Activated CD8-positive, alpha-beta memory T cell treated with anti-CD3 and anti-CD28 coated beads for 1 hour (primary cell): ENCODE measurements at places on chromosomes 3 and 15.

DNA sequence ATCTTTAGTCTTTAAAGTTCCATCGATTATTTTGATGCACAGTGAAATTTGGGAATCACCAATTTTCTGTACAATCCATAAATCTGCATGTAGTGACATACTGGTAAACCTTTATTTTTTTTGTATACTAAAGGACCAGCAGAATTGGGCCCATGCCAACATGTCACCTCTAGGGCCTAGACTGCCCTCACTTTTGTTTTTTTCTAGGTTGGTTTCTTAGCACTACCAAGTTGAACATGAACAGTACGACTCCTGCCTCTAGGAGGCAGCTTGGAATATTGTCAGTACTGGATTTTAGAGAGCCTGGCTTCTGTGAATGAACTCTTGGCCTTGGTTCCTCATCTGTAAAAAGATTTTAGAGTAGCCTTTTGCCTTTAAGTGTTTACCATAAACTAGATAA lies 32.3 kb downstream of the NKIRAS1 start:
- DNase-seq, result no peak

DNA sequence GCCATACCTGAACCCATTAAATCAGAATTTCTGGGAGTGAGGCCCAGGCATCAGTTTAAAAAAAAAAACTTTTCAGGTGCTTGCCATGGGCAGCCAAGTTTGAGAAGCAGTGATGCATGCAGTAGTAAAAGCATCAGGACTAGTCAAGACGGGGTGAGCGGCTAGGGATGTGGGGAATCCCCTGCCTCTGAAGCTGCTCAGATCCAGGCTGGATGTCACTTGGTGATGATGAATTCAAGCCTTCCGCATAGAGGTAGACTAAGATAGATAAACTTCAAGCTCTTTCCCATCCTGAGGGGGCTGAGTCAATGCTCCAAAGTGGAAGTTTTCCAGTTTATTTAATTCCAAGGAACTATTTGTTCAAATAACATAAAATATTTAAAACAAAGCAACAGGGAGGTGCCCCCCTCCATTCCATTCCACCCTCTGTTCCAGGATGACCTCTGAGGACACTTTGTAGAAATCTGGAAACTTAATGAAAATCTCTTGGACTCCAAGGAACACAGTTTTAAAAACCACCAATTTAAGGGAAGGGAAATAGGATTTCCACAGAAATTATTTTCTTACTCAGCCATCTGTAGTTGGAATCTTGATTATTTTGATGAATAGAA lies 100.4 kb upstream of the NR2E3 start:
- DNase-seq, result no peak

GRCh38 chr15:52318729-52319500 lies 23.3 kb upstream of the MYO5C start:
- no peak for DNase-seq

DNA sequence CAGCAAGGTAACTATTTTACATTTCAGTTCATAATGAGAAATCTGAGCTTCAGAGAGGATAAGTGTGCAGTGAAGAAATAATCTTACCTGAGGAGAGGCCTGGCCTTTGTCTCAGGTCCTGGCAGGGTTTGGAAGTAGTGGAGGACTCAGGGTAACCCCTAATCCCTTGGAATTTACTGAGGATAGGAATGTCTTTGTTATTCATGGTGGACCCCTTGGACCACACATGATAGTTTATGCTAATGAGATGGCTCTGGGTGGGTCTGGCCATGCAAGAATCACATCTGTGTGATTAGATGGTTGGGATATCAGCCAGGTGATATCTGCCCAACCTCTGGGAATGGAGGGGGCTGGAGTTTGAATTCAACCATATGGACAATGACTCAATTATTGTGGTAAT lies 65.0 kb upstream of the DAZL start:
- DNase-seq, result no peak

DNA sequence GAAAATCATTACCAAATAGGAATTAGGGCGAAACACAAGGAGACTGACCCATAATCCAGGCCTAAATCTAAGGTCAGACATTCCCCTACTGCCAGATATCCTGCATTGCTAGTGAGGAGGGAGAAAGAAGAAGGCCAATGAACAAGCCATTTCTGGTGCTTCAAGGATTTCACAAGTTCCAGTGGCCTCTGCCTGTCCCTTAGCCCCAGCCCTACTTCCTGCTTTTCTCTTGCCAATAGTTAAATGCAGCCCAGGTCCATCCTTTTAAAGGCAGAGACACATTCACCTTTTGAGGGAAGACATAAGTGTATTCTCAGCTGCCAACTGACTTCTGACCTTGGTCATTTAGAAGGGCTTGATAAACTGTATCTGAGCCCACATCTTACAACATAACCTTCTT lies 135.8 kb downstream of the ZNF621 start:
- DNase-seq, result no peak

DNA sequence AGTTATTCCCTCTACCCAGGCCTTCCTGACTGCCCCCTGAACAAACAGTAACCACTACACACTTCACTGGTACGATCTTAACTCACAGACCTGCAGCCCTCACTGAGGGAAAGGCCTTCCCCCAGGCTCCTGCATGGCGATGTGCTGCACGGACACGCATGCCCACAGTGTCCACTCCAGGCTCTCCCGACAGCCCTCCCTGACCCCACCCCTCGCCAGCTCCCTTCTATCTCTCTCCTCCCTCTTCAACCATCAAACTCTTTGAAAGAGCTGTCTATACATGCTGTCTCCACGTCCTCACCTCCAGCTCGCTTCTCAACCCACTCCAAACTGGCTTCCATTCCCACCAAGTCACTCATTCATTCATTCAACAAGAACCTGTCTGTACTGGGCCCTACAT lies 3.9 kb downstream of the SCN5A start:
- no peak for DNase-seq

GRCh38 chr3:7978087-7978422 lies 523.6 kb upstream of the LMCD1 start:
- DNase-seq, result no peak

- DNase-seq, result no peak
Measured at GRCh38 chr3:79032686-79033318, 735.0 kb downstream of the ROBO1 start.

DNA sequence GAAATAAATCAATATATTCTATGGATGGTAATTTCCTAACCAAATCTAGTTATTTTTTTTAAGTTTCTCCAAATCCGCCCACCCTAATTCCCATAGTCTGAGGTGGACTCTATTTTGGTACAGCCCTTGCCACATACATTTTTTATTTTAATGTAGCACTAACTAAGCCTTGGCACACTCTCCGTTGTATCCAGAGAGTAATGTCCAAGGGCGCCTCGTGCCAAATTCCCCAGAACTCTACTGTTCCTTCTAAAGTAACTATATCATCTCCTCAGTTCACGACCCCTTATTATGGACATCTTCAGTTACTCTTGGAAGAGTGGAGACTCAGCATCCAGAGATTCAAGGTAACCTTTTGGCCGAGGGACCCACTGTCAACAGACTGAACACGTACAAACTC lies 1.3 kb downstream of the VGLL3 start:
- DNase-seq, result no peak

DNA sequence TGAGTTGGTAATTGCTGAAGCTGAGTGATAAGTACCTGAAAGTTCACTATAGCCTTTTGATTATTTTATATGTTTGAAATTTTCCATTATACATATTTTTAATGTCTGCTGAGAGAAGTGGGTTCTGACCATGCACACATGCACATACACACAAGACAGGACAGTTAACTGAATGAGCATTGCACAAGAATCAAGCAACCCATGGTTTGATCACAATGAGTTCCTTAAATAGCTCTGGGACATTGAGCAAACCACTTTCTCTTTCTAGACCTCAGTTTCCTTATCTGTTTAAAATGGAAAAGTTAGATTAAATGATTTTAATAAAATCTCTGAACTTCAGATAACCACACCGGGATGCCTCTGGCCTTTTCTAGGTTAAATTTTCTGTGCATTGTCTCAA lies 26.7 kb downstream of the SNTN start:
- DNase-seq, result no peak

- DNase-seq, result no peak
Measured at GRCh38 chr15:73150831-73151230, 98.6 kb downstream of the NEO1 start.

GRCh38 chr15:52667597-52667996 lies 11.6 kb downstream of the ATOSA start:
- DNase-seq, result no peak

GRCh38 chr3:38837358-38837757 lies 21.3 kb upstream of the SCN10A start:
- DNase-seq, result no peak

DNA sequence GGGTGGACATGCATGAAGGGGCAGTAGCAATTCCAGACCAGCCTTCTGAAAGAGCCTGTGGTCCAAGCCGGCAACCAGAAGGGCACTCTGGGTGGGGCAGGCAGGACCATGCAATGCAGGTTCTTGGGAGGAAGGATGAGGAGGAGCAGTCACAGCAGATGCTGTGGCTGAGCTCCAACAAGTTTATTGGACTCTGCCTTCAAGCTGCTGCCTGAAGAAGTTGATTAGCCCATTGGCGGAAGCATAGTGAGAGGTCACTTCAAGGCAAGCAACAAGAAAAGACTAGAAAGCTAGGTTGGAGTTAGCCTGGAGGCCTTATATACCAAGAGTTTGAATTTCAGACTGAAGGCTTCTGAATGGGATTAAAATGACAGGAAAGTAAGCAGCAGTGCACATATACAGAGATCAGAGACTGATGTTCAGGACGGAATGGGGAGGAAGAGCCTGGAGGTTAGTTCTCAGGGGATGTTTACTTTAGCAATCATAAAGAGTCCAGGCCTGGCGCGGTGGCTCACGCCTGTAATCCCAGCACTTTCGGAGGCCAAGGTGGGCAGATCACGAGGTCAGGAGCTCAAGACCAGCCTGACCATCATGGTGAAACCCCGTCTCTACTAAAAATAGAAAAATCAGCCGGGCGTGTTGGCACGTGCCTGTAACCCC lies 39.9 kb downstream of the SFMBT1 start:
- DNase-seq, result no peak

DNA sequence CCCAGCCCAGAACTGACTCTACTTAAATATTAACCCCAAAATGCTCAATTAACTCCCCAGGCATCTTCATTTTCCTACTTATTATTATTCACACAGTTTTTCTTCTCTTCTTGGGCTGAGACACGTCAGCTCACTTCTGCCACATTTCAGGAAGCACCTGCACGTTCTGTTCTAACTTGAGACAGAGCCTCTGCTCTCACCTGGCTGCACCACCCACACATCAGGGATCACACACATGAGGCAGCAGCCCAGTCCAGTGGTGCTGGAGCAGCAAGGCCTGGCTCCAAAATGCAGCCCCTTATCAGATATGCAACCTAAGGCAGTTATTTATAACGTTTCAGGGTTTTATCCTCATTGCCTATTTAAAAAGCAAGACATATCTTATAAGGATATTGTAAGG lies 127.5 kb downstream of the OSBPL10 start:
- DNase-seq, result no peak

GRCh38 chr3:13215940-13216546 lies 142.8 kb upstream of the IQSEC1 start:
- no peak for DNase-seq

GRCh38 chr15:49145651-49146609 lies 9.5 kb downstream of the COPS2 start:
- DNase-seq, result no peak

GRCh38 chr15:58574631-58575030 lies 142.8 kb downstream of the LIPC start:
- DNase-seq, result no peak

DNA sequence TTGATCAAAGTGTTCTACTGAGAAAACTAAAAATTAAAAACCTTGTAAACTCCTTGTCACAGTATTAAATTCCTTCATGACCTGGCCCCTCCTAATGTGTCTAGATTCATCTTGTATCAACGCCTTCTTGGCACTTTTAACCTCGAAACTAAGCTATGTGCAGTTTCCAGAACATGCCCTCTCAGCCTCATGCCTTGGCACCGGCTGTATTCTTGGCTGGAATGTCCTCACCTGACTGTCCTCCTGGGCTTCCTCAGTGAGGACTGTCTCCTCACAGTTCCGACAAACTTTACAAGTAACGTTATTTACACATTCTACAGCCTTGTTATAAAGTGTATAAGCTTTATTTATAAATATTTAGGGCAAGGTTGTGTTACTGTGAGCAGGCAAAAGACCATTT lies 196.5 kb upstream of the SLC2A2 start:
- no peak for DNase-seq

DNA sequence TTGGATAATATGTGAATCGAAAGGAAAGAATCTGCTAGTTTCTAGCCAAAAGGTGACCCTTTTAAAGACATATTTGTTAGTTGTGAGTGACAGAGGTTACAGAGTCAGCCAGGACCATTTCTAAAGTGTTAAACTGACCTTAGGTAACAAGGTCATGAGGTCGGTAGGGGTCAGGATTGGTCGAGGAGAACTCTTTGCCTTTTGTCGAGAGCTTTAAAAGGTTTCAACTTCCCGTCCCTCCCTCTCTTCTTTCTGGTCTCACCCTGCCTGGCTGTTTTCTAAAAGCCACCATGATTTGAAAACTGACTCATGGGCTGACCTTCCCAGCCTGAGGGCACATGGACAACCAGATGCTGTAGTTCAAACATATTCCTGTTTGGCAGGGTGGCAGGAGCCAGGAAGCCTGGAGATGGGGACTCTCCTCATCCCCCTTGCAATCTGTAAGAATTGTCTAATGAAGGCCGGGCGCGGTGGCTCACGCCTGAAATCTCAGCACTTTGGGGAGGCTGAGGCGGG lies 25.8 kb upstream of the PRTG start:
- no peak for DNase-seq

GRCh38 chr3:131151-131888 lies 65.2 kb upstream of the CHL1 start:
- DNase-seq, result no peak

- no peak for DNase-seq
Measured at GRCh38 chr15:75161917-75162414, 39.7 kb upstream of the C15orf39 start.

- DNase-seq, result no peak
Measured at GRCh38 chr3:69532547-69533224, 146.8 kb upstream of the FRMD4B start.

DNA sequence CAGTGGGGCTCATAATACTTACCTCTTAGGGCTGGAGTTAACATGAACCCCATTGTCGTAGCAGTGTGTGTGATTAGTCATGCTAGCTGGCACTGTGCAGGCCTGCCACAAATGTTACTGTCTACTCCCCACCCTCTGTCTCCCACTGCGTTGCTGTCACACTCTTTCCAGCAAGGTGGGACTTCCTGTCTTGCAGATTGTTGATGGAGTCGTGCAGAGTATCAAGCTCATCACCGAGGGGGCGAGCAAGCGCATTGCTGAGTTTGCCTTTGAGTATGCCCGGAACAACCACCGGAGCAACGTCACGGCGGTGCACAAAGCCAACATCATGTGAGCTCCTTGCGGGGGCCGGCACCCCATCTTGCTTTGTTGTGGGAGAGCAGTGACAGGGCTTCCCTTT lies 12.9 kb downstream of the IDH3A start:
- no peak for DNase-seq

DNA sequence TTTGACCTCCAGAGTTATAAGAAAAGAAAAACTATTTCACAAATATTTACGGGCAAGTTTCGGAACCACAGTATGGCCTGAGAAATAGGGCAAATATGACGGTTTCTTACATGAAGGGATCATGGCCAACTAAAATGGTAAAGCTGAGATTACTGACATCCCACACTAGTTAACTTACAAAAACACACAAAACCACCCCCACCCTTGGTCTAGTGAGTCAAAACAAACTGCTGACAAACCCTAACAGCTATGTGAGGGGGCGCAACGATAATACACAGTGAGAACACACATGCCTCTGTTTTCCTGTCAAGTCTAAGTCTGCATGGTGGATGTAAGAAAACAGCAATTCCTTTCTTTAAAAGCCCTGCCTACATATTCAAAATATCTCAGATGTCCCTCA lies 32.3 kb downstream of the CBLB start:
- DNase-seq, result no peak

GRCh38 chr3:121295979-121296378 lies 249.8 kb downstream of the POLQ start:
- no peak for DNase-seq
